ENCODE measurements at places on chromosomes 12 and 14.

DNA sequence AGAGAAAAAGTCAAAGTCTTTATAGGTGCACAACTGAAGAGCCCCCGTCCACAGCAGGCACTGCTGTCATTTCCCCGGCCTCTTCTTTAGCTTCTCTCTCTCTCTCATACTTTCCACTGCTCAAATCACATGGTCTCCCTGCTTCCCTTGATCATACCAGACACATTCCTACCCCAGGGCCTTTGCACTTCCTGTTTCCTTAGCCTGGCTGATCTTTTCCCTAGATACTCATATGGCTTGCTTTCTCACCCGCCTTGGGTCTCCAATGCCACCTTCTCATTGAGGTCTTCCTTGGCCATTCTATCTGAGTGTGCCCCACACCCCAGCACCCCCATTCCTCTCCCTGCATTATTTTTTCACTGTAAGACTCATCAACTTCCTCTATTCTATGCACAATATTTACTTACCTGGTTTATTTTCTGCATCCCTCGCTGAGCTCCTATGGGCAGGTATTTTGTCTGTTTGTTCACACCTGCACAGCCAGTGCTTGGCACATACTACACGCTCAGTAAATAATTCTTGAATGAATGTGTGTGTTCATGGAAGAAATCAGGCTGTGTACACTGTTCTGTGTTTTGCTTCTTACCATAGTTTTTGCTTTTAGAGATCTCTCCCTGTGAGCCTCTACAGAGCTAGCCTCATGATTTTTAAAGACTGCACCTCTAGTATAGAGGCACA is 31.9 kb downstream of the SERPINA1 start:
- DNase-seq, result no peak

DNA sequence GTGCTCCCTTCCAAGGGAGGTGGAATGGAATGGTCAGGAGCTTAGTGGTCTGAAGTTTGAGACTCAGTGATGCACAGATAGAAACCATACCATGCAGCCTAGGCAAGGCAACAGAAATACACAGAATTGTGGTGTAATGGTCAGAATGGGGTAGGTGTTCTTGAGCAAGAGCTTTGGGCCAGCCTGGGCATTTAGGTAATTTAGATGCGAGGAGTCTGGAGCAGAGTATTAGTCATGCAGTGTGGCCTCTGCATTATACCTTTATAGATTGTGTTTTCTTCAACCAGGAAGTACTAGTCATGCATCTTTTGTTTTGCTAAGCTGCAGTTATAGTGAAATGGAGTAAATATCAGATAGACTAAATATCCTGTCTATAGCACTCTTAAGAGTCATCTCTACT is 118.3 kb downstream of the DAAM1 start:
- DNase-seq, result no peak

- no peak for DNase-seq
Observed at GRCh38 chr12:2550561-2551411, 244.0 kb upstream of the FKBP4 start.

DNA sequence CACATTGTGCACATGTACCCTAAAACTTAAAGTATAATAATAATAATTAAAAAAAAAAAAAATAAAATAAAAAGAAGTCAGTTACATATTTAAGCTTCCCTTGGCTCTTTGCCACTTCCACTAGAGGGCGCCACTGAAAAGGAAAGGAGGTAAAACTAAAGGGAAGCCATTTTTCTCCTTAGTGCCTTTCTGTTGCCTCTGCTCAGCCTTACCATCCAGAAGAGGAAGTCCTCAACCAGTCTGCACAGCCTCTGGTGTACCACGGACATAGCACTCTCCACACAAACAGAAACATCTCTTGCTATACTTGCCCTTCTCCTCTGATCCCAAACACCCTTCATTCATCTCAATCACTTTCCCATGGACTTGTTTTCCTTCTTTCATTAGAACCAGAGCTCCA is 169.0 kb upstream of the EEA1 start:
- peak; percentile 81 for DNase-seq

DNA sequence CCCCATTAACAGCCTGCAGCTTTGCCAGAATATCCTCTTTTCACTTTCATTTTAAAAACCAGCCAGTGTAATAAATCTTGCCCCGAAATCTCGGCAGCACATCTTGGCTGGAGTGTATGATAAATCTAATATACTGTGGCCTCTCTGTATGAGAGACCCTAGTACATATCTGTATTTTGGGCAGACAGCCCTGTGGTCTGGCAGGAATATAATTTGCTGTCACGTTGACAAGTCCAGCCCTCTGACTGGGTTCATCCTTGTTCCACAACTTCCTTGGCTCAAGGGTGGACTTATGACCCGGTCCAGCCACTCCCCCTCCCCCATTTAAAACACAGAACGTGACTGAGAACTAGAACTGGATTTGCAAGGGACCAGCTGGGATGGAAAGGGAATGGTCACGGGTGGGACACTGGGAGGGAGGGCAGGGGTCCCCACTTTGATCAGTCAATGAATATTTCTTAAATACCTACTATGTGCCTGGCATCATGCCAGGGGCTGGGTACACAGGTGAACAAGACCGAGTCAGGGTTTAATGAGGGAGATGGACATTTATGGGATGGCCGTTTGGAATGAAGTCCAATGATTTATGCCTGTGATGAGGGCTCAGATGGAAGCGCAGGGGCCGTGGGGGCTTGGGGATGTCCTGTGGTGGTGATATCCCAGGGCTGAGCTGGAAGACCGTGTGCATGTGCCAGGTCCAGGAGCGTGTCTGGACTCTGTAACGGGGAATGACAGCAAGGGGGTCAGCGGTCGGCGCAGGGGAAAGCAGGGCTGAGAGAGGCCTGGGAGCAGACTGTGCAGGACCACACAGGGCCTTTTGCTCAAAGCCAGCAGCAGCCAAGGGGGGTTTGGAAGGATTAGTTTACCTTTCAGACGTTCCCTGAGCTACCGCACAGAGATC is 190.5 kb downstream of the PHETA1 start:
- DNase-seq, result no peak

DNA sequence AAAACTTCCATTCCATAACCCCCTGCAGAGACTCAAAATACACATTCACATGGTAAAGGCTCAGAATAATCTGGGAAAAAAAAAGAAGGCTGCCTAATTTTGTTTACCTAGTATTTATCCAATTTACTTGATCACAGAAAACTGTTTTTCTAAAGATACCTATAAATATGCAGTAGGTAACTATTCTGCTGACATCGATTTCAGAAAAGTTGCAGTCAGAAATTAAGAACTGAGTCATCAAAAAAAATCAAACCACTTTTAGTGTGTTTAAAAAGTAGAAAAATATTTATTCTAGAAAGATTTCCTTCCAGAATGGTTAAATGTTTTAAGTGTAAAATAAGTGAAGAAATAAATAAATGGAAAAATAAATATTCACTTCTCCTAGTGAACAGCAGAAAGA is 254.5 kb upstream of the CAND1 start:
- no peak for DNase-seq

- DNase-seq, result no peak
Observed at GRCh38 chr14:101369916-101370592, 191.2 kb upstream of the DIO3 start.

DNA sequence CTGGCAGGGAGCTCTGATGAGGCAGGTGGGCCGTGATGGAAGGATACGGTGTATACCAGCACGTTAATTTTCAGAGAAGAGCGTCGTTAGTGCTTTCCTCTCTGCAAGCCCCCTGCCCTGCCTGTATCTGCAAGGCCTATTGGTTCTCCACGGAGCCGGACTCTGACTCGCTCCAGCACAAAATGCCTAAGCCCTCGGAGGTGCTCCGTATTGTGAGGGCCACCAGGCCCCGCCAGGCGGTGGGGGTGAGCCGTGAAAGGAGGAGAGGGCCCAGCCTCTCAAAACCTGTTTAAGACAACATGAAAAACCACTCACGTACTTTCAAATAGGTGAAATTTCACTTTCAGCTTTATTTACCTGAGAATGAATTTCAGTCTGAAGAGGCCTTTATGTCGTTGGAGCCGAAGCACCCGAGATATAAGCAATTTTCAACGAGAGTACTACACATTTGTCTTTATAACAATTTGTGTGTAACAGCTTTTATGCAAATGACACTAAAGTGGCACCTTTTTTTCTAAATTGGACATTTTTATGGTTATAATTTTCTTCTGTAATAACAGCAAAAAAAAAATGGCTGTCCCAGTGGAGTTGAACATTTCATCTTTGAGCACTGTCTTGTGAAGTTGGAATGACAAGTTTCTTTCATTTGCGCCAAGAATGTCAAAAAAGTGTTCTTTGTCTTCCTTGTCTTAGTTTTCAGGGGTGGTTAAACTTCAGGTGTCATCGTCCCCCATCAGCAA is 749.5 kb downstream of the VRK1 start:
- no peak for DNase-seq

DNA sequence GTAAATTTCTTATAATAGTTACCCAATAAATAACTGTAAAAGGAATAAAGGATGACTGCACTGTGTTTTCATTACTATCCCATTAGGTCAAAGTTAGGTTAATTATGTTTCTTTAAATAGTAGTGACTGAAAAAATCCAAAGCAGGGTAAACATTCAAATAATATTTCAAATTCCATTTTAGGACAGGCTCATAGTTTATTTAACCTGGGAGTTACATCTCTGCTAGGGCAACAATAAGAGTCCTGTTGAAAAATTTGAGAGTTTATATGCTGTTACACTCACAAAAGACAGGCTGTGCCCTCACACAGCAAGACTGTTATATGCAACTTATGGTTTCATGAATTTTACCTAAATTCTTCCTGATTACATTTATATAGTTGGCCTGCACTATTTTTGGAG is 8.0 kb downstream of the ERP27 start:
- no peak for DNase-seq

DNA sequence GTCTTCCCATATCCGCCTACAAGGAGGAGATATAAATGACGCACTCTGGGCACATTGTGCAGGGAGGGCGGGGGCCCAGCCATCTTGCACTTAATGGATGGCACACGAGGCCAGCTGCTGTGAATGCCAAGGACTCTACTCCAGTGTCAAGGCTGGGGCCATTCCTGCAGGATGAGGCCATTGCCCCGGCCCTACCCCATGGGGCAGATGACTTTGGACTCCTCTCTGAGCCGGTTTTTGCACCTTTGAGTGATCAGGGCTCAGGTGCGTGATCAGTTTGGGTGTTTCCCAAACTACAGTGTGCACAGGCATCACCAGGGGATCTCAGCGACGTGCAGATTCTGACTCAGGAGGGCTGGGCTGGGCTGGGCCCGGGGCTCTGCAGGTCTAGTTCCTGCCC is 16.1 kb downstream of the MMAB start:
- DNase-seq, result no peak

DNA sequence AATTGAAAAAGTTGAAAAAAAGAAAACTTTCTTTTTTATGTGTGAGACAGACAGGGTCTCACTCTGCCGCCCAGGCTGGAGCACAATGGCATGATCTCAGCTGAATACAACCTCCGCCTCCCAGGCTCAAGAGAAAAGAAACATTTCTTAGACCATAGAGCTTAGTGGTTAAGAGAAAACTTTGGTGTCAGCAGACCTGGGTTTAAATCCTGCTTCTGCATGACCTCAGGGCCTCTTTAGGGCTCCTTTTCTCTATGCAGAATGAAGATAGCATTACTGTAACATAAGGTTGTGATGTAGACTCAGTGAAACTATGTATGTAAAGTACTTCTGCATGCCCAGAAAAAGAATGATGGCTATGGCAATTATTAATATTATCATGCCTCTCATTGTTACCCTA is 104.7 kb upstream of the NUDT4 start:
- no peak for DNase-seq

- no peak for DNase-seq
Observed at GRCh38 chr12:91901381-91902074, 244.1 kb downstream of the BTG1 start.

- no peak for DNase-seq
Observed at GRCh38 chr14:104148433-104149277, 10.3 kb downstream of the KIF26A start.

DNA sequence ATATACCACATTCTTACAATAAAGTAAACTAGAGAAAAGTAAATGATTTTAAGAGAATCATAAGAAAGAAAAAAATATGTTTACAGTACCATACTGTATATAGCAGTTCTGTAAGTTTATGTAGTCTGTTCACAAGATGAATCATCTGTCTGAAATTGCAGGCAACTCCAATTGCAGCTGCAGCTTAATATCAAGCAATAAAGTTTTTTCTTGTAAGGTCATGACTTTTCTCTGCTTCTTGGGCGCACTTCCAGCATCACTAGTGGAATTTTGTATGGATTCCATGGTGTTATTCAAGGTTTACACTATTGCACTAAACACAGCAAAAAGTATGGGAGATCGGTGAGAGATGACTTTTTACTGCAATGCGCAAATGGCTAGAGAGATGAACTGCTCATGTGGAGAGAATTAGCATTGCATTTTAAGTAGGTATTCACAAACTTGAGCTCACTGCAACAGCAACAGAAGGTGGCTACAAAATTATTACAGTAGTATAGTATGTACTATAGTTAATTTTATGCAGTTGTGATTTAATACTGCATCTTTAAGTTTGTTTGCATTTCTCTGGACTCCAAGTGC is 445.4 kb upstream of the OR4E1 start:
- DNase-seq, result no peak

DNA sequence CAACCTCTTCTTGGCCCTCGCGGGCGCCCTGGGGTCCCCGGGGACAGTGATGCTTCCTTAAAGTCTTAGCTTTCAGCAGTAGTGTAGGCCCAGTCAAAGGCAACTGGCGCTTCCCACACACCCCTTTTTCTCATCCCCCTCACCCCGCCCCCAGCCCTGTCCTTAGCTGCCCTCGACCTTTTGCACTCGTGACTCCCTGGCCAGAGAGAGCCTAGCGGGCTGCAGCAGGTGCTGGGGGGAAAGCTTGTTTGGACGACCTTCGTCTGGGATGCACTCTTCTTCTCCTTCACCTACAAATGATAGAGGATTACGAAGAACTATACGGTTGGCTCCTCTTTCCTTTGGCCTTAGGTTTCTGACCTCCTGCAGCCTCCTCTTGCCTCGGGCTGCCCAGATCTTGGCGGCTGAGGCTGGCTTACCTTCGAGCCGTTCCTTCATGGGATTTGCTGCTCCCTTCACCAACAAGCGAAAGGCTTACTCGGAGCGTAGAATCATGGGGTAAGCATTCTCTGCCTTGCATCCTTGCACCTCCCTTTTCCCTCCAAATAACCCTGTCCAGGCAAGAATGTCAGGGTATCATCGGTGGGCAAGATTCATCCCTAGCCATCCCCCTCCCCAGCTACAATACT is 815 bp downstream of the COQ10A start:
- no peak for DNase-seq

GRCh38 chr12:65067383-65067782 is 53.7 kb downstream of the WIF1 start:
- no peak for DNase-seq

DNA sequence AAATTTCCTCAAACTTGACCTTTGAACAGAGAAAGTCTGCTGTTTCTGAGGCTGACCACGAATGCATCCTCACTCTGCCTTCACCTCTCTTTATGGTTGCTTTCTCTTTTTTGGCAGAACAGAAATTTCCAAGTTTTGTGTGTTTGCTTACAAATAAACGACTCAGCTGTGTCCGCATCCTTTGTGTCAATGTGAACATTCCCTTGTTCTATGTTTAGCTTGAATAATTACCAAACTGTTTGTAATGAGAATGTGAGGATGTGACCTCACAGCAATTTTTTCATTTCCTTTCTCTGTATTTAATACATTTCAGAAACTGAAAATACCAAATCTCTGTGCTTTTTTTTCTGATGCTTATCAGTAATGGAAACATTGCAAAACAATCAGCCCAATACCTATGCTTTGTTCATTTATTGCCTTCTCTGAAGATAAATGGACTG is 410.9 kb downstream of the EGLN3 start:
- DNase-seq, result no peak

GRCh38 chr12:64500394-64500793 is 48.5 kb downstream of the TBK1 start:
- DNase-seq, result no peak
